ENCODE measurements at places on chromosomes 4 and X.

DNA sequence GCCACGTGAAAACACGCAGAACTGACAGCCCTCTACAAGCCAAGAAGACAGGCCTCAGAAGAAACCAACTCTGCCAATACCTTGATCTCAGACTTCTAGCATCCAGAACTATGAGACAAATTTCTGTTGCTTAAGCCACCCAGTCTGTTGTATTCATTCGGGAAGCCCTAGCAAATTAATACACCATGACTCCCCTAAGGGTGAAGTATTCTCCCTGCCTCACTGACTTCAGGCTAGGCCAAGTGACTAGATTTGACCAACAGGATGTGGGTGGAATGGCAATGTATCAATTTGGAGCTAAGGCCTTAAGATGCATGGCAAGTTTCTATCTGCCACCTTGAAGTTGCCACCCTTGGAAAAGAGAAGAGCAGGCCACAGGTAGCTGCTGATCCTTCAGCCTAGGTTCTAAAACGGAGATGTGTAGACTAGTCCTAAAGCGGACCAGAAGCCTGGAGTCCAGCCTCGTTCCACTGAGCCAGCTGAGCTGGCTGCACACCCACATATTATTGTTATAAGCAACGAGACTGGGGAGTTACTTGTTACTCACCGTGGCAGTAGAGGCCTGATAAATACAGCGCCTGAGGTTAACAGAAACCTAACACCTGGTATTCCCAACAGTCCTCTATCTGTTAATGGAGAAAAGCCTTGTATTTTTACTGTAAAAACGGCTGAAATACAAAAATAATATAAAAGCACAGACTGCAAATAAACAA, 16.4 kb downstream of the SCARB2 start:
- peak; percentile 65 for DNase-seq

DNA sequence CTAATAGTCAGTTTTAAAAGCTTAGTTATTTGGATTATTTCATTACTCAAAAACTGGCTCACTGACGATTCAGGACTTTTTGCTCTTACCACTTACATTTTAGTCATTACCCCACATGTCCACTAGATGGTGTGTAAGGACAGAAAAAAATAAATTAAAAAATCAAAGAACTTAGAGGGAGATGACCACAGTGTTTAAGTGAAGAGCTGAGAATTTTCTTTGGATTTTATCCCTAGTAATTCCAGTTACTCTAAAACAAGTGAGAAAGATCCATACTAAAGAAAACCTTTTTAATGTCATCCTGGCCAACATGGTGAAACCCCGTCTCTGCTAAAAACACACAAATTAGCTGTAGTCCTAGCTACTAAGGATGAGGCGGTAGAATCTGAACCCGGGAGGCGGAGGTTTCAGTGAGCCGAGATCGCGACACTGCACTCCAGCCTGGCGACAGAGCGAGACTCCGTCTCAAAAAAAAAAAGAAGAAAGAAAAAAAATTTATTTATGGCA, 26.4 kb upstream of the TMPRSS11B start:
- DNase-seq: peak; percentile 49

GRCh38 chr4:158496030-158496741, 25.5 kb upstream of the RXFP1 start:
- no peak for DNase-seq

- no peak for DNase-seq
These were observed 20.9 kb upstream of the PLAC1 start for GRCh38 chrX:134679221-134679620.

DNA sequence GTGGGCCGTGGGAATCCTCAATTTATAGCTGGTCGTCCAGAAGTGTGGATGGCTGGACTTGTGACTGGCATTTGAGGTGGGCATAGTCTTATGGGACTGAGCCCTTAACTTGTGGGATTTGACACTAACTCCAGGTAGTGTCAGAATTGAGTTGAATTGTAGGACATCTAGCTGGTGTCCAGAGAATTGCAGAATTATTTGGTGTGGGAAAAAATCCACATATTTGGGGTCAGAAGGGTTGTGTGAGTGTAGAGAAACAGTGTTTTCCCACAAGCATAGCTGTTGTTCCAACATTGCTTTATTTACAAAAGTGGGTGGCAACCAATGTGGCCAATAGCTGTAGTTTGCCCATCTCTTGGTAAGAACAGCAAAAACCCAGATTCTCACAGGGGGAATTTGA, 91.3 kb downstream of the MOSPD2 start:
- DNase-seq: no peak

GRCh38 chrX:124269881-124270280, 62.6 kb upstream of the TEX13D start:
- DNase-seq: no peak

GRCh38 chr4:89492581-89493071, 185.0 kb upstream of the GPRIN3 start:
- no peak for DNase-seq

- DNase-seq: peak; percentile 84
These were observed 9.9 kb upstream of the PITX2 start for GRCh38 chr4:110632506-110633357.

DNA sequence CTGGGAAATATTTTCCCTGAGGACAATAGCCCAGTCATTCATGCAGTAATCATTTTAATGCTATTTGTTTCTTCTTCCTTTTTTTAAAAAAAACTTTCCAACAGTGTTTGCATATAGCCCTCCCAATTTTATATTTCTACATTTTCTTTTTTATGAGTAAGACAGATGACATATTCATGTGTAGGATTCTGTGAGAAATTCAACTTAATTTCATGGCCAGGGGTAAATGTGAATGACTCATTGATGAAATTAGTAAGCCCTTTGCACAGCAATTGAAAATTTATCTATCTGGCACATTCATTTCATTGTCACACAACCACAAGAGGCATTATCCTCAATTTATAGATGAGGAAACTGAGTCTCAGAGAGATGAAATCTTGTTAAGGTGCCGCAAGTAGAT, 13.7 kb upstream of the SMIM20 start:
- no peak for DNase-seq

- DNase-seq: no peak
These were observed 168.5 kb upstream of the SH3RF1 start for GRCh38 chr4:169439244-169439643.

Data from retina (tissue), 1 donor.